ENCODE measurements at places on chromosomes 2 and 18. TPM values are rescaled to one million over a fixed set of nuclear protein-coding genes. Genes with fewer than 3 reads are reported as not detected.
A peak's percentile ranks its signal among the peaks of the same experiment; 100 is the strongest.

IL1RL1 gene
- 0.58 TPM for polyA plus RNA-seq

EVX2 gene
- polyA plus RNA-seq, result not detected

BCL2 gene
- polyA plus RNA-seq, result 24.7 TPM

UGT1A3 gene
- polyA plus RNA-seq, result not detected

TACR1 gene
- 1.9 TPM for polyA plus RNA-seq

CPO gene
- polyA plus RNA-seq, result 1.2 TPM

TLX2 gene
- not detected for polyA plus RNA-seq

DUSP2 gene
- polyA plus RNA-seq, result 3.2 TPM

ARHGAP25 gene
- 7.7 TPM for polyA plus RNA-seq

CDKL4 gene
- polyA plus RNA-seq, result 1.0 TPM

OR6B2 gene
- polyA plus RNA-seq, result not detected

IL18R1 gene
- 2.1 TPM for polyA plus RNA-seq

IWS1 gene
- 72.3 TPM for polyA plus RNA-seq

NAT8 gene
- 23.9 TPM for polyA plus RNA-seq

ST8SIA3 gene
- polyA plus RNA-seq, result not detected

SLC5A7 gene
- 0.76 TPM for polyA plus RNA-seq

PARD6G gene
- 31.0 TPM for polyA plus RNA-seq

SANBR gene
- 13.4 TPM for polyA plus RNA-seq

GRCh38 chr2:219567791-219568361 lies 3.5 kb downstream of the OBSL1 start:
- DNase-seq, result no peak

DNA sequence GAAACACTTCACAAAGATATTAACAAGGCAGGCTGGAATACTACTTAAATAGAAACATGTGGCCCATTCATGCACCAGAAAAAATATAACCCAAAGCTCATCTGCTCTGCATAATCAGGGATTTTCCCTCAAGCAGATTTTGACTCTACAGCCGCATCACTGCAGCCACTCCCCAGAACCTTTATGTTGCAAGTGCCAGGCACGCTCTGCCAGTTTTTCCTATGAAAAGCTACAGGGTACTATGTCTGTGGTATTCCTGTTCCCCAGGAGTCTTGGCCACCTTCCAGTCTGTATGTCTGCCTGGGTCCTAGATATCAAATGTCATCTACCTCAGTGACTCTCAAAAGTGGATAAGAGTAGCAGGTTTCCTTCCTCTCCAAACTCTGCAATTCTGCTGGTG lies 3.8 kb downstream of the COA5 start:
- no peak for DNase-seq

GRCh38 chr2:26672818-26673393 lies 19.6 kb upstream of the KCNK3 start:
- DNase-seq, result no peak

DNA sequence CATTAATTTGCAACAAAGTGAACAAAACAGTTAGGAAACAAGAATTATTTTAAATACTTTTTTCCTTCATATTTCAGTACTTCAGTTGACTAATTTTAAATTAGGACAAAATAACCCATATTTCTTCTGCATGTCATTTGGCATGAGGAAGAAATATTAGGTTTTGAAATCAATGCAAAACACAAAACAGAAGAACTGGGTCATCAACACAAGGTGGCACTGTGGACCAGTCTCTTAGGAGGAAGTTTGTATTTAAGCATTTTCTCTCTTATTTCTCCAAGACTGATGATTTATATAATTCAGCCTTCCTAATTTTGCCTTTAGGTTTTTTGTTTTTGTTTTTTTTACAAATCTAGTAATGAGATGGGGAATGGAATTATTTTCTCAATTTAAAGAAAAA lies 352.8 kb upstream of the KCNH7 start:
- no peak for DNase-seq

GRCh38 chr2:69177785-69178636 lies 165.0 kb downstream of the ANTXR1 start:
- no peak for DNase-seq

- DNase-seq, result no peak
Measured at GRCh38 chr2:146818122-146818521, 1026.7 kb upstream of the ACVR2A start.

DNA sequence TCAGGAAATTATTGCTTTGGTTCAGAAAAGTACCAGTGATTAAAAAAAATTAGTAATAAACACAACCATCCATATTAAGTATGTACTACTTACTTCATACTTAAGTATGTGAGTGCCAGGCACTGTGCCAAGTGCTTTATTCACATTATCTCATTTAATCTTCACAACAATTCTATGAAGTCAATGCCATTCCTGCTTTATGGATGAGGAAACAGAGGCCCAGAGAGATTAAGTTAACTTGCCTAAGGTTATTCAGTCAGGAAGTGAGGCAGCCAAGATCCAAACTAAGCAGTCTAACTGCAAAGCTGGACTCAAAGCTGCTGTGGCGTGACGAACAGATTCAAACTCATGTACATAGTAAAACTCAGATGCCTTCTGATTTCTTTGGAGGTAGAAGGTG lies 22.3 kb downstream of the DTNB start:
- no peak for DNase-seq

GRCh38 chr2:11757101-11757500 lies 10.7 kb downstream of the LPIN1 start:
- no peak for DNase-seq

- no peak for DNase-seq
Measured at GRCh38 chr2:112174383-112174782, 36.2 kb downstream of the FBLN7 start.

DNA sequence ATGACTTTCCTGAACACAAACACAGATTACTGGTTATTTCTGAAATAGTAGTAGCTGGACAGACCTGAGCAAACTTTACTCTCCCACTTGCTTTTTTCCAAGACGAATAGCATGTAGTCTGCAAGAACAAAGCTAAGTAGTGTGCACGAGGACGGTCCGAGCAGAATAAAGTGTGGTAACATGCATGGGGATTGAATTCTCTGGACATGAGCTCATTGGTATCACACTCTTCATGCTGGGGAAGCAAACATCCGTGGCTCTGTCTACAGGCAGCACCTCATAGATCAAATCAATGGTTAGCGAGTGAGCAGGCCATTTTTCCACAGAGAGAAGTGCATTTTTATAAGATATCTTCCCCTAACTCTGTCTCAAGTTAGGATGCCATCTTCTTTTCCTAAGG lies 164.8 kb upstream of the STK17B start:
- DNase-seq, result no peak

GRCh38 chr2:206324869-206325268 lies 50.4 kb downstream of the ZDBF2 start:
- no peak for DNase-seq

GRCh38 chr2:3966470-3966869 lies 263.1 kb downstream of the DCDC2C start:
- DNase-seq, result no peak

DNA sequence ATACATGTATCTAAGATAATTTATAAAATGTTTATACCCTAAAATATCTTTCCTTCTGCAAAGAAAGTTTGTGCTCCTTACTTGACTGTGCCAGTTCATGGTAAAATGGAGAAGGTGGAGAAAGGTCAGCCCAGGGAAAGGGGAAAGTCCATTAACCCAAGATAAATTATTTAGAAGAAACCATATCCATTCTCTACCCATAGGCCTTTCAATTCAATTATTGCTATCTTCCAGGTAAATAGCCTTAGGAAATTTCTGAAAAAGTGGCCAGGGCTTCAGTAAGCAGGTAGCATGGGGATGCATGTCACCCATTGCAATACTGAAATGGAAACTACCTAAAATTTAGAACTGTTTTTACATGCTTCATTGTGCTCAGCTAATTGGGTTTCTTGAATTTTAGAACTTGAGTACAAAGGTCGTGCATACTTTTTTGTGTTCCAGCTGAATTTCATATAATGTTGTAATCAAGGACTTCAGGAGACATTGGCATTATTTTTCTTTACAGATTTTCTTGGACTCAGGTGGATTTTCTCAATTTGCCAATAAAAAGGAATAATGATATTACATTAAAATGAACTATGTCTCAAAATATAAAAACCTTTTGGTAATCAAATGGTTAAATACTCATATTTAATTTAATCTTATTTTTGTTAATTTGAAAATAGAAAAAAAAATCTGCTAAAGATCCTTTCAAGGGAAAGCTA lies 124.9 kb downstream of the CSRNP3 start:
- no peak for DNase-seq

DNA sequence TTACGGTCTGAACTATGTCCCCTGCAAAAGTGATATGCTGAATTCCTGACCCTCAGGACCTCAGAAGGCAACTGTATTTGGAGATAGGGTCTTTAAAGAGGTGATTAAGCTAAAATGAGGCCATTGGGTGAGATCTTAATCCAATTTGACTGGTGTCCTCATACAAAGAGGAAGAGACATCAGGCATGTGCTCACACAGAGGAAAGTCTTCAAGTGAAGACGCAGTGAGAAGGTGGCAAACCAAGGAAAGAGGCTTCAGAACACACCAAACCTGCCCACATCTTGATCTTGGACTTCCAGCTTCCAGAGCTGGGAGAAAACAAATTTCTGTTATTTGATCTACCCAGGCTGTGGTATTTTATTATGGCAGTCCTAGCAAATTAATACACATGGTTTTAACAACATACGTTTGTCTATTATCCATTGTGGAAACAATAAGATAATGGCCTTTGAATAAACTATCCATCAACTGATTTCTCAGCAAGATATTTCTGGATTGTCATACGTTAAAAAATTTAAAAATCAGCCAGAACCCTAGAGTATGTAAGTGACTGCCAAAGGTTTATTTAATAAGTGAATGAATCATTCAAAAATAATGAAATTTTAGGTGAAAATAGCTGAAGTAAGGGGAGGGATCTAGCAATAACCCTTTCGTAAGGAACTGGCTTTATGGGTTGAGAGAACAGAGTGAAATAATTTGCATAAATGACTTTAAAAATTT lies 6.5 kb downstream of the WIPF1 start:
- DNase-seq, result no peak

- no peak for DNase-seq
Measured at GRCh38 chr2:28406276-28407096, 13.8 kb downstream of the FOSL2 start.

GRCh38 chr18:35050028-35050546 lies 8.9 kb downstream of the MAPRE2 start:
- DNase-seq, result no peak

DNA sequence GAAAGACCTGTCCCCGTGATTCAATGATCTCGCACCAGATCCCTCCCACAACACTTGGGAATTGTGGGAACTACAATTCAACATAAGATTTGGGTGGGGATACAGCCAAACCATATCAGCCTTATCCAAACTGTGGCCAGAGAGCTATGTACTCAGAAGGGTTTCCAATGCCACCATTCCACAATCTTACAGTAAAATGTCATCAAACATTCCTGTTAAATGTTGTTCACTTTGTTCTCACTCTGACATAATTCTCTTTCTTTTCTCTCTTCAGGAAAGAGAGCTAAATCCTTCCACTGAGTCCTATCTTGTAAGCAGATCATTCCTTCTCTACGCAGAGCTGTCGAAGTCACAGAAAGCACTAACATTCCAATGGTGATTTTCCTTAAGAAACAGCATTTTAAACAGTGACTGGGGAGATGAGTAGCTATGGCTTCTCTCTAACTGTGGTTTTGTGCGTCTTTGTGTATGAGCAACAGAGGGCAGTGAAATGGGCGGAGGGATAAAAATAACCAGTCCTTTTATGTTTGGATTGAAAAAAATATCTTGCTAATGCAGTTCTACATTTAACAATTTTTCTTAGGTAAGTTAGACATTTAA lies 684.7 kb downstream of the EPHA4 start:
- DNase-seq, result no peak

- no peak for DNase-seq
Measured at GRCh38 chr18:38239606-38240005, 674.0 kb upstream of the CELF4 start.

DNA sequence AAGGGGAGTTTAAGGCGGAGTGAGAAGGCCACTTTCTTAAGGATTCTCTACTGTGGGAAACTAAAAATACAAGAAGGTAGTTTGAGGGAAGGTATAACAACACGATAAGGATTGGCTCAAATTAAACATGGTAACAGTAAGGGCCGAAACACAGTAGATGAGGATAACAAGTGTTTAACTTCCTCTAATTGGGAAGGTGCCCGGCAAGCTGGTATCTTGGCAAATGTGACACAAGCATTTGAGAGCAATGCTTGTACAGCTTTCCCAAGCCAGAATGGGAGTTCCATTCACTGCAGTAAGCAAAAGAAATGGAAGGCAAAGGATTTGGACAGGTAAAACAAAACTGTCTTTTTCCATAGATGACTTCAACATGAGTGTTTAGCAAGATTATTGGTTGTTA lies 19.8 kb downstream of the USP40 start:
- DNase-seq, result no peak

- DNase-seq, result no peak
Measured at GRCh38 chr2:46388881-46389280, 90.5 kb upstream of the TMEM247 start.

GRCh38 chr2:136025057-136025973 lies 39.9 kb upstream of the DARS1 start:
- DNase-seq, result peak; percentile 67

Data from right renal cortex interstitium (tissue), 3 donors.